ENCODE measurements at places on chromosomes 5 and 9. TPM values are rescaled to one million over a fixed set of nuclear protein-coding genes. Genes with fewer than 3 reads are reported as not detected.

Gene DRD1
- not detected for total RNA-seq

DNA sequence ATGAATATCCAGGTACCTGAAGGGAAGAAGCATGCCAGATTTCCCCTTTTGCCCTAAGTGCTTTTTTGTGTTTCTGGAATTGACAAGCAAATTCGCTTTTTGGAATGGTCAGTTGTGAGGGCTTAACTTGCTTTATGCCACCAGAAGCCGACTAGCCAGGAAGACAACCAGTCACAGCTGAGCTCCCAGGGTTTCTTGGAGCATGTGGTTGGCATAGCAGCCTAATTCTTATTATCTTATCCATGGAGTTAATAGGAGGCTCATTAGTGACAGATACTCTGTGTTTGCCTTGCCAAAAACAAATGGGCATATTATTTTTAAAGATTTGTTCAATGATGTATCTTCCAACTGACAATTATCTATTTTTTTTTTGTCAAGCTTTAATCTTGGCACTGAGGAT lies 500.7 kb downstream of the PTPRD start:
- H3K27ac ChIP-seq = no peak overlapping the region
- no peak for DNase-seq
- H3K36me3 ChIP-seq = no peaks in the 10 kb centered on the region
- no peaks in the 10 kb centered on the region for H3K27me3 ChIP-seq
- H3K4me3 ChIP-seq = no peak overlapping the region

Gene DEPDC1B
- total RNA-seq = not detected

- no peak overlapping the region for H3K4me3 ChIP-seq
- no peaks in the 10 kb centered on the region for H3K27me3 ChIP-seq
- H3K27ac ChIP-seq = no peak overlapping the region
- no peaks in the 10 kb centered on the region for H3K36me3 ChIP-seq
These were observed 28.6 kb upstream of the EPB41L4B start for GRCh38 chr9:109349421-109349846.

Gene ADGRD2
- total RNA-seq = not detected

DNA sequence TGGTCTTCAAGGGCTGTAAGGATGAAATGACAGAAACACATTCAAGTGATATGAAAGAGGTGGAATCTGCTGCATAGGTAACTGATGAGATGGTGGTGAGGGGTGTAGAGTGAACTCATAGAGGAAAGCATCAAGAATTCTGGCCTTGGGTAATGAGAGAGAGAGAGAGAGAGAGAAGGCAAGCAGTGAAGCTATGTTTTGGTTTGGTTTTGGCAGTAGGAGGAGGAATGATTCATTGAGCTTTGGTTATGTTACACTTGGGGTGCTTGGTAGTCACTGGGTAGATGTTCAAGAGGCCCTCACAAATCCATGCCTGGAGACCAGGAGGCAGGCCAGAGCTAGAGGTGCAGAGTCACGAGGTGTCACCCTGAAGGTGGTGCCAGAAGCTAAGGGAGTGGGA lies 89.5 kb downstream of the EGFLAM start:
- no peak overlapping the region for H3K4me3 ChIP-seq
- DNase-seq = no peak
- H3K36me3 ChIP-seq = no peaks in the 10 kb centered on the region
- no peak overlapping the region for H3K27ac ChIP-seq
- no peaks in the 10 kb centered on the region for H3K27me3 ChIP-seq

GRCh38 chr5:156181656-156182055 lies 145.3 kb upstream of the SGCD start:
- H3K4me1 ChIP-seq = no peaks in the 10 kb centered on the region
- H3K27me3 ChIP-seq = no peaks in the 10 kb centered on the region
- no peak for DNase-seq
- H3K36me3 ChIP-seq = no peaks in the 10 kb centered on the region
- no peak overlapping the region for H3K4me3 ChIP-seq

GRCh38 chr5:112083623-112084022 lies 326.6 kb upstream of the NREP start:
- H3K27ac ChIP-seq = no peak overlapping the region
- H3K4me1 ChIP-seq = no peaks in the 10 kb centered on the region
- DNase-seq = no peak
- no peak overlapping the region for H3K4me3 ChIP-seq

DNA sequence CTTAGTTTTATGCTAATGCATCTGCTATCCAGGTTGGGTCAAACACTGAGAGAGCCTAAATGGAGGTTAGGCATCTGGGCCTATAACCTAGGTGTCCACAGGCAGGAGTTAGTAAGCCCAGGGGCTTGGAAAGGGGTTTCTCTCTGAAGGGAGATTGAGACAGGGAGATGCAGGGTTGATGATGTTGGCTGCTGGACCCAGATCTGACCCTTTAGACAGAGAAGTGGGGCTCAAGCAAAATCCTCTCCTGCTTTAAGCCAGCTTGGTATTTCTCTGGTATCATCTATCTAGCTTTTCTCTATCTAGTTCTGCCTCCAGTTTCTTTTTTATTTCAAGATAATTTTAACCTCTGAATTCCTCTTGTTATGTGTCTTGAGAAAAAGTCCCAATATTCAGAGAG lies 18.3 kb upstream of the ANKRD55 start:
- H3K27ac ChIP-seq = no peak overlapping the region
- no peaks in the 10 kb centered on the region for H3K27me3 ChIP-seq
- H3K36me3 ChIP-seq = no peaks in the 10 kb centered on the region
- no peaks in the 10 kb centered on the region for H3K4me1 ChIP-seq

DNA sequence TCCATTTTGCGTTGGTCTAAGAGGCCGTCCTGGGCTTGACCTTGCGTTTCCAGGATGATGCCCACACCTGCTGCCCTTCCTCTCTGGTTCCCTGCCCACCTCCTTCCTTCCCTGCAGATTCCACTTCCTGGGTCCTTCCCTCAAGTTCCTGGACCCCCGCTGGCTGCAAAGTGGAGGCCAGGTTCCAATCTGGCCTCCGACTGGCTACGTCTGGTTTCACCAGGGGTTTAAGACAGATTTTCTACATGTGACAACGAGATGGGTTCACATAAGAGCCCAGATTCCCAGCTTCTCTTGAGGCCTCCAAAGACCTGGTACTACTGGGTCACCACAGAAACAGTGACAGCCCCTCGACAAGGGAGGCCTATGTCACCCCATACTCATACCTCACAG lies 2.1 kb downstream of the MGAT4B start:
- H3K36me3 ChIP-seq = peaks cover 18% of the 10 kb centered on the region
- peak; percentile 47 for DNase-seq

DNA sequence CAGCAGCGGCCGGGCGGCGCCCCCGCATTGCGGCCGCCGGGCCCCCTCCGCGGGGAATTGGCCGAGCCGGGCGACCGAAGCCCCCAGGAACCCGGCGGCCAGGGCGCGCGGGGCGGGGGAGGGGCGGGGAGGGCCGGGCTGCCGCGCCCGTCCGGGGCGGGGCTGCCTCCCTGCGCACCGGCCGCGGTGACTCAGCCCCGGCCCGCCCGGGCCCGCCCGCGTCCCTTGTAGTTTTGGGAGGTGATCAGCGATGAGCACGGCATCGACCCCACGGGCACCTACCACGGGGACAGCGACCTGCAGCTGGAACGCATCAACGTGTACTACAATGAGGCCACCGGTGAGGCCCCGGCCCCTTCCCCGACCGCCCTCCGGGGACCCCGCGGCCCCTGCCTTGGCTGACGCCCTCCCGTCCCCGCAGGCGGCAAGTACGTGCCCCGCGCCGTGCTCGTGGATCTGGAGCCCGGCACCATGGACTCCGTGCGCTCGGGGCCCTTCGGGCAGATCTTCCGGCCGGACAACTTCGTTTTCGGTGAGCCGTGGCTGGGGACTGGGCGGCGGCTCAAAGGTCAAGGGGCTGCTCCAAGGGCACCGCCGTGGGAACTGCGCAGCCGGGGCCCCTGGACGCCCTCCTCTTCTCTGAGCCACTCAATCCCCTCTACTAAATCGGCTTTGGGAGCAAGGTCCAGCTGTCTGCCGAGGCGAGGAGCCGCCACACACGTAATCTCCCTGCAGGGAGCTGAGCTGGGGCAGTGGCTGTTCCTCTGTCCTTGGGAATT lies 592 bp downstream of the TUBB4B start:
- H3K4me3 ChIP-seq = peak overlapping the region; percentile 68
- no peaks in the 10 kb centered on the region for H3K27me3 ChIP-seq
- peak overlapping the region; percentile 97 for H3K27ac ChIP-seq
- H3K36me3 ChIP-seq = peaks cover 4% of the 10 kb centered on the region
- peak; percentile 86 for DNase-seq
- H3K4me1 ChIP-seq = peaks cover 49% of the 10 kb centered on the region

Gene ANKRD33B
- 4.6 TPM for total RNA-seq

Gene HAVCR1
- not detected for total RNA-seq

GRCh38 chr5:139177809-139178588 lies 20.2 kb downstream of the SIL1 start:
- no peak overlapping the region for H3K4me3 ChIP-seq
- H3K4me1 ChIP-seq = peaks cover 58% of the 10 kb centered on the region
- DNase-seq = peak; percentile 84
- H3K27ac ChIP-seq = peak overlapping the region; percentile 69
- no peaks in the 10 kb centered on the region for H3K36me3 ChIP-seq

DNA sequence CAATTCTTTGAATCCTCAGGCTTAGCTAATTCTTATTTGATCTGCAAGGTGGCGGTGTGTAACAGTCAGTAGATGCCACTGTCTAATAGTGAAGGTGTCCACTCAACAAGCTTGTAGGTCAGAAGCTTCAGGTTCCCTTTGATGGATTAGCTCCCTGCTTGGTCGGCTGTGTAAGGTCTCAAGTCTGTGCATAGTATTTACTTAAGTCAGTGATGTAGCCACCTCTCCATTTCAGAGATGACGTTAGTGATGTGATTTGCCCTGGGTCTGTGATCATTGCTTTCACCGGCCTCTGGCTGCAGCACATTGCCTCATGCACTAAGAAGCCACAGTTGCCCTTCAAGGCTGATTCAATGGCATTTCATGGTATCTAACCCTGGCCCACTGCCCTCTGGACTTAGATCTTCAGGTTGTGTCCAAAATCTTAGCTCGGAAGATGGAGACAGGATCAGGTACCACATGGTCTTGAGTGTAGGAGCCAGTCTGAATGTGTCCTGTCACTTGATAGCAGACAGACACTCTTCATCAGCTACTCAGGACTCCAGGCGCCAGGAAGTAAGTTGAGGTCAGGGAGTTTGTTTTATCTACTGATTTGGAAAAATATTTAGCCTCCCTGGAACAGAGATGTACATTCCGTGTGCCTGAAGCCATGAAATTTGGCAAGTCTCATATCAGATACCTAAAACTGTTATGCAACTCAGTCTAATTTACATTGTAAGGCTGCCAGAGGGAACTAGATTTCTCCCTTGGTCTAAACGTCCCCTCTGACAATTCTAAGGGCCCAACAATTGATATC lies 42.9 kb downstream of the SUB1 start:
- no peak overlapping the region for H3K27ac ChIP-seq
- no peaks in the 10 kb centered on the region for H3K36me3 ChIP-seq
- H3K4me3 ChIP-seq = no peak overlapping the region
- DNase-seq = no peak

Gene DMRT3
- not detected for total RNA-seq

Gene OBP2B
- not detected for total RNA-seq

GRCh38 chr9:69018737-69019136 lies 4.8 kb upstream of the PRKACG start:
- no peaks in the 10 kb centered on the region for H3K27me3 ChIP-seq
- H3K36me3 ChIP-seq = no peaks in the 10 kb centered on the region
- H3K4me1 ChIP-seq = peaks cover 10% of the 10 kb centered on the region

- no peak overlapping the region for H3K4me3 ChIP-seq
- peaks cover 22% of the 10 kb centered on the region for H3K4me1 ChIP-seq
- no peaks in the 10 kb centered on the region for H3K27me3 ChIP-seq
- no peak for DNase-seq
These were observed 361.2 kb upstream of the TRPC7 start for GRCh38 chr5:136726506-136726905.

DNA sequence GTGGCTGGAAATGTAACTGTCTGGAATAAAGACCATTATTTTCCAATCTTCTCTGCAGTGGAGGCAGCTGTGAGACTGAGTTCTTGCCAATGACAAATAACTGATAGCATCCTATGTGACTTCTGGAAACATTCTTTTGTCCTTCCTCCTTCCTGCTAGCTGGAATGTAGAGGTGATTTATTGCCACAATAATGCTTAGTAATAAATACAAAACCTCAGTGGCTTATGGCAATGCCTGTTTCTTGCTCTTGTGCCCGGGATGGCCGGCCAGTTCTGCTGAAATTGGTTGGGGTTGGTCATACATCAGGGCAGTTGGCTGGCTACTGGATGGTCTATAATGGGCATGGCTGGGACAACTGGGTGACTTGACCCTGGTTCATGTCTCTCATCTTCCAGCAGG lies 12.2 kb upstream of the TEX48 start:
- H3K36me3 ChIP-seq = no peaks in the 10 kb centered on the region
- no peak overlapping the region for H3K4me3 ChIP-seq
- H3K4me1 ChIP-seq = no peaks in the 10 kb centered on the region
- H3K27me3 ChIP-seq = no peaks in the 10 kb centered on the region
- no peak for DNase-seq

Gene PCDHA1
- not detected for total RNA-seq

- no peaks in the 10 kb centered on the region for H3K27me3 ChIP-seq
- DNase-seq = no peak
- no peaks in the 10 kb centered on the region for H3K36me3 ChIP-seq
- H3K27ac ChIP-seq = peak overlapping the region; percentile 80
- H3K4me3 ChIP-seq = peak overlapping the region; percentile 41
- peaks cover 75% of the 10 kb centered on the region for H3K4me1 ChIP-seq
These were observed 146.9 kb upstream of the DMRT1 start for GRCh38 chr9:694403-695154.

DNA sequence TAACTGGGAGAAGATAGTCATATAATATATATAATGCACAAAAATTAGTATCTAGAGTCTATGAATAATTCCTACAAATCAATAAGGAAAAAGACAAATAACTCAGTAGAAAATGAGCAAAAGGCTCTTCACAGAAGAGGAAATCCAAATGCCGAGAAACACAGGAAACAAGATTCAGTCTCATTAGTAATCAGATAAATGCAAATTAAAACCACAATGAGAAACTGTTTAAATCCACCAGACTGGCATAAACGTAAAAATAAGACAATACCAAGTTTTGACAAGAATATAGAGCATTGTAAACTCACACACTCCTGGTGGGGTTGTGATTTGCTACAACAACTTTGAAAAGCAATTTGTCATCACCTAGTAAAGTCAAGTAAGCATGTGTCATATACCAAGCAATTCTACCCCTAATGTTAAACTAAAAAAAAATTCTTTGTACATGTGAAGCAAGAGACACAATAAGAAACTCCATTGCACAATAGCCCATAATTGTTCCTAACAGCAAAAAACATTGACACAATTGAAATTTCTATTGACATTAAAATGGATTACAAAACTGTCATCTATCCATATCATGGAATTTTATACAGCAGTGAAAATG lies 21.0 kb upstream of the UBLCP1 start:
- no peak overlapping the region for H3K27ac ChIP-seq
- no peak for DNase-seq
- no peaks in the 10 kb centered on the region for H3K36me3 ChIP-seq
- H3K4me1 ChIP-seq = no peaks in the 10 kb centered on the region

Gene FOXD4
- total RNA-seq = 0.16 TPM

Measured in sigmoid colon (tissue), 7 donors.